ENCODE measurements at places on chromosomes 3 and 15.

GRCh38 chr15:34722439-34722836, 32.4 kb downstream of the GJD2 start:
- no peak for DNase-seq

- DNase-seq, result no peak
Measured at GRCh38 chr3:23455775-23456174, 252.6 kb downstream of the UBE2E2 start.

- DNase-seq, result no peak
Measured at GRCh38 chr15:66925721-66926120, 139.7 kb upstream of the SMAD3 start.

GRCh38 chr3:38002940-38003339, 12.4 kb downstream of the VILL start:
- DNase-seq, result no peak

DNA sequence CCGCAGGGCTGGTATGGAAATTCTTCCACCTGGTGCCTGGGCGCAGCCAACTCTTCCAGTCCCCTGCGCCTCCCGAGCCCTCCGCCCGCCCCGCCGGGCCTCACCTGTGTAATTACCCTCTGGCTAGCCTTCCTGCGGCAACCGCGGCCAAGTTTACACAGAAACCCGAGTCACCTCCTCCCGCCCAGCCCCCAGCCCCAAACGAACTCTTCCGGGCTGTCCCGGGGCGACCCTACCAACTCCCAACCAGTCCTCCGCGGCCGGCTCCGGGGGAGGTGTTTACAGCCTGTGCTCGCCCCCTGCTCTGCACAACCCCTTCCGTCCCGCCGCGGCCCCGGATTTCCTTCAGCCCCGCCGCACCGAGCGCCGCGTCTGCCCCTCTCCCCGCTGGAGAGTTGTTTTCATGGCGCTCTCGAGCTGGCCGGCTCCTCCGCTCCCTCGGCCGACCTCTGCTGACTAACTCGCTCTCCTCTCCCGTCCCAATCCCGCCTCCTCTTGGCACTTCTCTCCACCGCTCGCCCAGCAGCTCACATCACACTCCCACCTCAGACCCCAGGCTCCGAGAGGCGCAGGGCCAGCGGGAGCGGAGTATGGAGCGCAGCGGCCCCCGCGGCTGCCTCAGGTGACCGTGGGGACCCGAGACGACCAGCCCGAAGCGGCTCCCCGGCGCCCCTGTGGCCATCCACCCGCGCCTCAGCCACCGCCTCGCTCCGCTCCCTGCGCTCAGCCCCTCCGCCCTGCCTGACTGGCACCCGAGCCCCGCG, 538 bp downstream of the ATOSA start:
- DNase-seq, result no peak

DNA sequence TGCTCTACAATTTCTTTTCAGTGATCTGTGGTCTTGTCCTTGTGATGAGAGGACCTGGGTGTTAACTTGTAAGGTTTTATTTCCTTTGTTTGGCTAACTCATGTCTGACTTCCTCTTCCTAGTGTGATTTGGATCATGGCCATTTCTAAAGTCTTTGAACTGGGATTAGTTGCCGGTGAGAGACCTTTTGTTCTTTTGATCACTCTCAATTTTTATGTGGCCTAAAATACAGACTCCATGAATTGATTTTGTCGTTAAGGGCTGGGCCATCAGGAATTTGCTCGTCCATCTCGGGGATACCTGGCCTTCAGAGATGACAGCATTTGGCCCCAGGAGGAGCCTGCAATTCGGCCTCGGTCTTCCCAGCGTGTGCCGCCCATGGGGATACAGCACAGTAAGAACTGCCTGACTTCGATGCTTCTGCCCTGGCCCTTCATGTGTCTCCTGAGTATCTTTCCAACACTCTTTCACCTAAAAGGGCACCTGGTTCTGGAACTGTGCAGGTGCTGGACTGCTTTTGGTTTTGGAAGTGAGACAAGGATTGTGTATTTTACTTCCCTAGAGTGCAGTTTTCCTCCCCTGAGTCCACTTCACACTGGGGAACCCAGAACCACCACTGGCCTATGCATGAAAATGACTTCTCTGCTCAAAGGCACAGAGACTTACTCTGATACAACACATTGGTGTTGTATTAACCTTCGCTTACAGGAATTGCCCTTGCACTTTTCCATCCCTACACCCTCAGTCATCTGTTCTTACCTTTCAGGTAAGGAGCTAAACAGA, 13.1 kb upstream of the LRRC2 start:
- no peak for DNase-seq
